ENCODE measurements at places on chromosomes 11 and 22. TPM values are rescaled to one million over a fixed set of nuclear protein-coding genes. Genes with fewer than 3 reads are reported as not detected.
A peak's percentile ranks its signal among the peaks of the same experiment; 100 is the strongest.

GDPD4 gene
- total RNA-seq = not detected

CD3E gene
- total RNA-seq = 581 TPM

CELF1 gene
- total RNA-seq = 145 TPM

- H3K36me3 ChIP-seq = no peaks in the 10 kb centered on the region
- H3K4me1 ChIP-seq = no peaks in the 10 kb centered on the region
- no peak overlapping the region for H3K27ac ChIP-seq
These were observed 14.2 kb downstream of the ZBTB44 start for GRCh38 chr11:130300567-130300966.

DNA sequence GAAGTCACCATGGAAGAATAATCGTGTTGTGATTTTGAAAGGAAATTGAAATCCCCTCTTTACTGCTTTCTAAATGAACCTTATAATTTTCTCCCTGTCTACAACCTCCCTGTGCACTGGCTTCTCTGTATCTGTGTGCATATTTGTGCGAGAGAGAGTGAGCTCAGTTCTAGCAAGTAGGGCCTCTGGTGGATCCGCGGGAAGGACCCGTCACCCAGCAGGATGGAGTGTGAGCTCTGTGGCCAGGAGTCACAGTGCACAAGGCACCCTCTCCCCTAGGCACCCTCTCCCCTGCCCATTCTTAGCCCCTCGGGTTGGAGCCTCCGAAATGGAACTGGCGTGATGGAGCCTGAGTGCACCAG lies 109.0 kb downstream of the TRIM29 start:
- H3K27ac ChIP-seq = no peak overlapping the region
- H3K4me3 ChIP-seq = no peak overlapping the region
- no peaks in the 10 kb centered on the region for H3K4me1 ChIP-seq
- H3K27me3 ChIP-seq = no peaks in the 10 kb centered on the region

DNA sequence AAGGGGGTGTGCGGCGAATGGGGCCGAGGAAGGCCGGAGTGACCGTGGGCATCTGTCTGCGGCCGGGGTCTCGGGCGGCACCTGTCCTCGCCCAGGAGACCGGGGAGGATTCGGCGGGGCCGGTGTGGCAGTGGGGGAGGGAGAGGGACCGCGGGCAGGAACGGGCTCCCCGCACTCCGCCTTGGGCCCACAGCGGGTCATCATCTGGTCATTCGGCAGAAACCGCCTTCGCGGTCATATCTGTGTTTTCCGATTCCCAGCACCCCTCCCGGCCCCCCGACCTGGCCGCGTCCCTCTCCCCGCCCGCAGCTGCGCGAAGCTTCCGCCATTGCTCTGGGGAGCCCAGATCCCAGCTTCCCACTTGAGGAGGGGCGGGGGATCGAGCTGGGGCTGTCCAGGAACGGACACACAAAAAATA lies 824 bp upstream of the CBX6 start:
- H3K4me3 ChIP-seq = peak overlapping the region; percentile 71
- no peak for DNase-seq
- H3K27ac ChIP-seq = peak overlapping the region; percentile 76
- peaks cover 50% of the 10 kb centered on the region for H3K4me1 ChIP-seq
- peaks cover 12% of the 10 kb centered on the region for H3K36me3 ChIP-seq
- no peaks in the 10 kb centered on the region for H3K27me3 ChIP-seq

BIK gene
- 2.7 TPM for total RNA-seq

DNA sequence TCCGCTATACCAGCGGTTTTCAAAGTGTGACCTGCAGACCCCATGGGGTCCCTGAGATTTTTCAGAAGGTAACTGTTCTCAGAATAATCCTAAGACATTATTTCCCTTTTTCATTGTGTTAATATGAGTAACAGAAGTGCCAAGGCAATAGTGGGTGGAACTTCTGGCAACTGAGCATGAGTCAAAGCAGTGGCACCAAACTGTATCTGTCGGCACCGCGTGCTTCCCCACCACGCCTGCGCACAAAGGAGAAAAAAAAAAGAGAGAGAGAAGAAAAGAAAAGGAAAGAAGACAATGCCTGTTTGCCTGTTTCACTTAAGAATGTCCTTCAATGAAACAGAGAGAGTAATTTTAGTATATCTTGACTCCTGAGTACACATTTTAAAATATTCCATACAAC lies 679.9 kb downstream of the OPCML start:
- H3K4me1 ChIP-seq = no peaks in the 10 kb centered on the region
- no peaks in the 10 kb centered on the region for H3K27me3 ChIP-seq
- H3K36me3 ChIP-seq = no peaks in the 10 kb centered on the region
- DNase-seq = no peak
- no peak overlapping the region for H3K27ac ChIP-seq

- H3K4me1 ChIP-seq = no peaks in the 10 kb centered on the region
- H3K4me3 ChIP-seq = no peak overlapping the region
- no peak overlapping the region for H3K27ac ChIP-seq
- DNase-seq = no peak
These were observed 320.4 kb downstream of the KIRREL3 start for GRCh38 chr11:126680131-126680530.

CADM1 gene
- total RNA-seq = 3.8 TPM
